ENCODE measurements at places on chromosomes 3 and 15. TPM values are rescaled to one million over a fixed set of nuclear protein-coding genes. Genes with fewer than 3 reads are reported as not detected.

DNA sequence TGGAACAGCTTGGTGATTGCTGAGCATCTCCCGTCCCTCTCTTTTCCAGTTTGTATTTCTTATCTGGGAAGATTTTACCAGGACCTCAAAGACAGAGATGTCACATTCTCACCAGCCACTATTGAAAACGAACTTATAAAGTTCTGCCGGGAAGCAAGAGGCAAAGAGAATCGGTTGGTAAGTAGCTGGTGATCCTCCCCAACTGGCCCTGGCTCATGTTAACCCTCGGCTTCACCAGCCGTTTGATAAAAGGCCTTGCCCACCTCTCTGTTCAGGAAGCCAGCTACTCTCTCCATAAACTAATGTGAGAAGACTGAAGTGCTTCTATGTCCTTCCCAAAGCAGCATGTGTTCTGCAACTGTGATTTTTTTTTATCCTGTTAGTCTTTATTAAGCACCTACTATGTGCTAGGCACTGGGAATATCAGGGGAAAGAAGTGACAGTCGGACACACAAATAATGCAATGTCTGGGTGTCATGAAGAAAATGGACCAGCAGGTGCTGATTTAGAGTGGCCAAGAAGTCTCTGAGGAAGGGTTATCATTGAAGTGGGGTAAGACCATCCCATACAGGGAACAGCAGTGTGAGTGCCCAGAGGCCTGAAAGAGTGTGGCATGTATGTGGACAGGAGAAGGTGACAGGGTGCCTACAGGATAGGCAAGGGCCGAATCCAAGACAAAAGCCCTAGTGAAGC is 1.2 kb downstream of the MANF start:
- no peaks in the 10 kb centered on the region for H3K36me3 ChIP-seq
- peak overlapping the region; percentile 92 for H3K4me3 ChIP-seq
- no peak for DNase-seq
- peaks cover 41% of the 10 kb centered on the region for H3K4me1 ChIP-seq
- peak overlapping the region; percentile 85 for H3K27ac ChIP-seq

- H3K27me3 ChIP-seq, result no peaks in the 10 kb centered on the region
- no peak for DNase-seq
- no peaks in the 10 kb centered on the region for H3K4me1 ChIP-seq
- no peak overlapping the region for H3K4me3 ChIP-seq
These were observed 414.8 kb downstream of the LPP start for GRCh38 chr3:188568736-188569135.

- H3K27ac ChIP-seq, result no peak overlapping the region
- H3K4me3 ChIP-seq, result no peak overlapping the region
- peaks cover 7% of the 10 kb centered on the region for H3K4me1 ChIP-seq
- H3K27me3 ChIP-seq, result no peaks in the 10 kb centered on the region
- no peak for DNase-seq
These were observed 7.5 kb upstream of the APOD start for GRCh38 chr3:195591220-195591619.

DNA sequence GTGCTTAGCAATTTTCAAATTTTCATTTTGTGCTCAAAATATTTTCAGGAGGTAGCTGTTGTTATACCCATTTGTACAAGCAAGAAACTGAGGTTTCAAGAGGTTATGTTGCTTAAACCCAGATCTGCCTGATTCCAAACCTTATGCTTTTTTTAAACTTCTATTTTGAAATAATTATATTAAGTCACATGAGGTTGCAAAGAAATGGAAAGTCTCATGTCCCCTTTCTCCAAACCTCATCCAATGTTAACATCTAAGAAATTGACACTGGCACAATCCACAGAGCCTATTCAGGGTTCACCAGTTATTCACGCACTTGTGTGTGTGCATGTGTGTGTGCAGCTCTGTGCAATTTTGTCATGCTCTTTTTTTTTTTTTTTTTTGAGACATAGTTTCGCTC is 35.1 kb downstream of the B3GNT5 start:
- H3K4me3 ChIP-seq, result no peak overlapping the region
- H3K36me3 ChIP-seq, result no peaks in the 10 kb centered on the region
- H3K4me1 ChIP-seq, result peaks cover 14% of the 10 kb centered on the region
- no peak overlapping the region for H3K27ac ChIP-seq

GRCh38 chr15:81000144-81000623 is 539 bp upstream of the TLNRD1 start:
- peak overlapping the region; percentile 91 for H3K27ac ChIP-seq
- peak overlapping the region; percentile 83 for H3K4me3 ChIP-seq
- no peak for DNase-seq
- H3K27me3 ChIP-seq, result no peaks in the 10 kb centered on the region

SQOR gene
- 32.6 TPM for total RNA-seq

TTLL3 gene
- total RNA-seq, result 106 TPM

All from naive thymus-derived CD4-positive, alpha-beta T cell (primary cell).